ENCODE measurements at places on chromosomes 2 and 18.

- no peak for DNase-seq
These were observed 56.9 kb upstream of the LPIN2 start for GRCh38 chr18:3069671-3070433.

- no peak for DNase-seq
These were observed 498.5 kb upstream of the HS6ST1 start for GRCh38 chr2:128817171-128817570.

- no peak for DNase-seq
These were observed 176.5 kb upstream of the CTAGE1 start for GRCh38 chr18:22594155-22594690.

DNA sequence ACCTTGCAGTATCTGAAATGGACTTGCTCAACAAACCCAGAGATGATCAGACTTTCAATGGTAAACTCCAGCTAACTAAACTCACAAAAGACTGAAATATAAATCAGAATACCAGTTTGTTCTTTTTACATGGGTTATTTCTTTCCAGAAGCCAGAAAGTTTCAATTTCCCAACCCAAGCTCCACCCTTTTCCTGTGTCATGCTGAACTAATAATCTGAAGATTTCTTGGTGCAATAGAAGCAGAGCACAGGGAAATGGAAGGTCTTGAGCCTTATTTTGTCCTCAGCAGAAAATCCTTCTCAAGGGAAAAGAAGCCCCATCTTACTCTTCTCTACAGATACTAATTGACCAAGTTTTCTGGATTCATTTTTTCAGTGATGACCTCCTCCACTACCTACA is 93.3 kb upstream of the PAPOLG start:
- no peak for DNase-seq

GRCh38 chr18:58700209-58700608 is 28.9 kb downstream of the MALT1 start:
- DNase-seq = no peak

Measured in spleen (tissue), 13 donors.